NCI-H526 (cell line): ENCODE measurements at places on chromosomes 1 and 21.

- no peak for DNase-seq
These were observed 12.2 kb upstream of the SPEN start for GRCh38 chr1:15835205-15835740.

GRCh38 chr1:93628681-93629080 lies 53.0 kb downstream of the BCAR3 start:
- DNase-seq = no peak

- no peak for DNase-seq
These were observed 8.9 kb downstream of the LIN28A start for GRCh38 chr1:26419494-26419893.

DNA sequence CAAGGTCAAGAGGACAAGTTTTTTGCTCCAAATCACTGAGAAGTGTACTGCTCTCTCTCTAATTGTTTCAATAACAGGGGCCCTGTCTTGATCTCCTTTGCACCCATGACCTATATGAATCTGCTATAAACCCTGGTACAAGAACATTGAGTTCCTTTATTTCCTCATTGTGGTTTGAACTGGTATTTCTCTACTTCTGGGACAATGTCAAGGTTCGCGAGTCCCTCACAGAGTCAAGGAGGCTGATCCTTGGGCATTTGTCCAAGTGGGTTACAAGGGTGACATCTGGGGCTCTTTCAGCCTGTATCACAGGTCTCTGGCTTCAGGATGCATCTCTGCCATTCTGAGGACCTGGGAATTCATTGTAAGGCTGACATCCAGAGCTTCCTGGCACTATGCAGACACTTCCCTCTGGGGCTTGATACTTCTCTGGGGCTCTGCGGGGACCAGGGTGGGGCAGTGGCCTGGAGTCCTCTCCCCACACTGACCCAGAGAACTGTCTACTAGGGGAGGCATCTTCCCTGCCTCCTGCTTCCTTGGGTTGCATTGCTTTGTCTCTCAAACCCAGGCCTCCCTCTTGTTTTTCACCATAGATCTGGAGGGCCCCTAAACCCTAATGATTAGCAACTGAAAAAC lies 22.5 kb upstream of the ZNF648 start:
- no peak for DNase-seq

GRCh38 chr1:119795261-119796200 lies 15.7 kb downstream of the REG4 start:
- DNase-seq = no peak

DNA sequence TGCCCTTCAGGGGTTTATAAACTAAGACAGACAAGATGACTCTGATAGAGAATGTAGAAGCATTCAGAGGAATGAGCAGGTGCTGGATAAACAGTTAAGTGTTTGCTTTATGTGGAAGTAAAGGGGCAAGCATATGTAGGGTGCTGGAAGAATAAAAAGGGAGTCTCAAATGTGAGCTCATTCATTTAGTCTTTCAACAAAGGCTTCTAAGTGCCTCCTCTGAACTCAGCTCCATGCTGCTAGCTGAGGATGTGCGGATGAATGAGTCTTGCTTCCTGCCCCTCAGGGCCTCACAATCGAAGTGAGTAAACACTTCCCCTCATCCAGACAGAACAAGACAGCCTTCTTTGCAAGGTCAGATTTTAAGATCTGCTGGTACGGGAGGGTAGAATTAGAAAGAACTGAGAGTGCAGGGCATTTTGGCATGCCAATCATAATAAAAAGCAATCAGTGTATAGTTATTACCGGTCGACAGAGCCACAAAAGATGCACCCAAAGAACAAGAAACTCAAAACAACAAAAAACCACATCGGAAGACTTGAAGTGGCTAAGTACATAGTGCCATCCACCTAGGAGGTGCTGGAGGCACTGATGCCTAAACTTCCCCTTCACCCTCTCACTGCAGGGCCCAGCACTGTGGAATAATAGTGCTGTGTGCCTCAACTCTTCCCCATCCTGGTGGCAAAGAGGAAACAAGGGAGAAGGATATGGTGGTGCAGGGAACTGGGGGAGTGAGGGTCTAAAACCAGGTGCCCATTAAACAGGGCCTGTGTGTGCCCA lies 69.8 kb downstream of the TNR start:
- no peak for DNase-seq

GRCh38 chr21:25385911-25386474 lies 221.3 kb downstream of the MRPL39 start:
- peak; percentile 3 for DNase-seq

- DNase-seq = no peak
These were observed 19.0 kb upstream of the C1orf174 start for GRCh38 chr1:3918966-3919611.
